ENCODE measurements at places on chromosomes 11 and 22.

DNA sequence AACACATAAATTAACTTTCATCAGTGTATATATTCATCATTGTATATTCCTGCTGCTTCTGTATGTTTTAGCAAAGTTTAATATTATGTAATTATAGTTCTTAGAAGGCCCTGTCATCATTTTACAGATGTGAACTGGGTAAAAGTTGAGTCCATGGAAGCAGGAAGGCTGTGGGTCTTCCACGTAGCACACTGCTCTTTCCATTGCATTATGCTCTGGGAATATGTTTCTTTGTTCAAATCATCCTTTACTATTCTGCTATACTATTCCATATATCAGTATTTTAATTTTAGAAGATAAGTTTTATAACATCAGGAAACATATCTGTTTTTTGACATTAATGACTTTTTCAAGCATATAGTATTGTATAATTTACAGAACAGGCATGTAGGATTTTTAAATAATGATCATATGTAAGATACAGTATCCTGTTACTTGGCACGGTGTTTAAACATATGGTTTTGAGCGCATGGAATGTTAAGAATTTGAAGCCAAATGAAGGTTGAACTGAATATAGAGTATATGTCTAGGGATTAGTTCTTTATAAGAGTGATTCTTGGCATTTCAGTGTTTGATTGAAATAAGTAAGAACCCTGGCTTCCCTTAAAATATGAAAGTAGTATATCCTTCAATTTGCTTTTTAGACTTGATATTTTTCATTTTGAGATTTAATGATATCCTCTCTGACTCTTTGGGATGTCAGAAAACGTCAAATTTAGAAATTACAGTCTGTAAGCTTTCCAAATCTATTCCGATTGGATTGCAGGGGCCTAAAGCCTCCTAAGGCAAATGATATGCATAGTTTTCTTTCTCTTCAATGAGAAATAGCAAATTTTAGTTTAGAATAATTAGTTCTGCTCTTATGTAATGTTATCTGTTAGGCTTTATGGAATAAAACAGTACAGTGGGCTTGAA is 8.6 kb downstream of the CCDC81 start:
- no peaks in the 10 kb centered on the region for H3K4me1 ChIP-seq
- H3K27me3 ChIP-seq = no peaks in the 10 kb centered on the region
- H3K36me3 ChIP-seq = no peaks in the 10 kb centered on the region
- no peak overlapping the region for H3K27ac ChIP-seq
- no peak for ATAC-seq

- H3K36me3 ChIP-seq = peaks cover 5% of the 10 kb centered on the region
- no peaks in the 10 kb centered on the region for H3K27me3 ChIP-seq
Observed at GRCh38 chr11:66126064-66126463, 56.0 kb downstream of the PACS1 start.

GRCh38 chr22:46976598-46976997 is 214.1 kb downstream of the TBC1D22A start:
- peaks cover 9% of the 10 kb centered on the region for H3K4me1 ChIP-seq
- ATAC-seq = no peak
- H3K36me3 ChIP-seq = peaks cover 68% of the 10 kb centered on the region
- H3K27me3 ChIP-seq = no peaks in the 10 kb centered on the region
- H3K4me3 ChIP-seq = no peak overlapping the region
- H3K27ac ChIP-seq = no peak overlapping the region

DNA sequence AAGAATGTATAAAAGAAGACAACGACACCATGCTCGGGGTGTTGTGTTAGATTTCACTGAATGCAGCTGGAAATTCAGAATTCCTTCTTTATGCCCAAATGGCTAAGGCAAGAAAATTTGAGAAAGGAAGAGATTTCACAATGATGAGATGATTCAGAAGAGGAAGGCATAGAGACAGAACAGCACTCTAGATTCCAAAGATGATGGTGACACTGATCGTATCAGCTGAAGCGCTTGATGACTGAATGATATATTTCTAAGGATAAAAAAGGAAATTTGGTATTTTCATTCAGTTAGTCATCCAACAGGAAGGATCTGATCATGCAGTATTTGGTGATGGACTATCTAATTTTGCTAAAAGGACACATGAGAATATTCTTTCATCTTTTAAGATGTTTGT is 189.2 kb downstream of the EFCAB6 start:
- H3K27ac ChIP-seq = no peak overlapping the region
- H3K36me3 ChIP-seq = no peaks in the 10 kb centered on the region
- H3K27me3 ChIP-seq = peaks cover 14% of the 10 kb centered on the region
- no peak for ATAC-seq
- no peak overlapping the region for H3K4me3 ChIP-seq
- H3K4me1 ChIP-seq = no peaks in the 10 kb centered on the region

- H3K27me3 ChIP-seq = no peaks in the 10 kb centered on the region
- no peak overlapping the region for H3K27ac ChIP-seq
- peaks cover 20% of the 10 kb centered on the region for H3K36me3 ChIP-seq
- no peak for ATAC-seq
Observed at GRCh38 chr11:100624346-100624745, 62.7 kb upstream of the ARHGAP42 start.

DNA sequence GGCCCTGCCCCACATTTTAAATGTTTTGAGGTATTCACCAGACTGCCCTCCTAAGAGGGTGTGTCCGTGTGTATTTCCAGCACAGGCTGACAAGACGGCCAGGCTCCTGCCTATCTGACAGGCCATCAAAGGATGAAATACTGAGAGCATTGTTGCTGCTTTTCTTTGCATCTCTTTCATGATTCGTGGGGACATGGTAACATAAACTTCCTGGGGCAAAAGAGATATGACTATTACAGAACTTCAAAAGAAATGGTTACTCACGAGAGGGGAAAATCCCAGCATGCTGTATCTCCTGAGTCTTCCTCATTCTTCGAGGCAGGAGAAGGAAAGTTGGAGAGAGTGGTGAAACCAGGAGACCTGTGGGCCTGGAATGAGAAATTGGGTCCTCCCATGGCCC is 10.3 kb upstream of the BIK start:
- H3K36me3 ChIP-seq = no peaks in the 10 kb centered on the region
- peaks cover 7% of the 10 kb centered on the region for H3K4me1 ChIP-seq
- H3K27ac ChIP-seq = no peak overlapping the region
- ATAC-seq = no peak

GRCh38 chr11:128947773-128948172 is 5.1 kb upstream of the TP53AIP1 start:
- no peak for ATAC-seq
- no peak overlapping the region for H3K27ac ChIP-seq
- H3K36me3 ChIP-seq = no peaks in the 10 kb centered on the region

Data from stimulated activated memory B cell treated with anti-CD40 and anti-IgM and Interleukin-4, amounts not matched to agents 10 μg/mL and 1 μg/mL and 100 μg/mL, for 72 hours (primary cell).